Chondrocyte (in vitro differentiated cells): ENCODE measurements at places on chromosomes 5 and 9. TPM values are rescaled to one million over a fixed set of nuclear protein-coding genes. Genes with fewer than 3 reads are reported as not detected.
A peak's percentile ranks its signal among the peaks of the same experiment; 100 is the strongest.

GRCh38 chr9:82423700-82424099 lies 435.1 kb downstream of the SPATA31D1 start:
- no peak for DNase-seq
- H3K27me3 ChIP-seq = no peaks in the 10 kb centered on the region
- no peak overlapping the region for H3K4me3 ChIP-seq
- peaks cover 14% of the 10 kb centered on the region for H3K4me1 ChIP-seq
- no peaks in the 10 kb centered on the region for H3K36me3 ChIP-seq
- no peak overlapping the region for H3K27ac ChIP-seq

DNA sequence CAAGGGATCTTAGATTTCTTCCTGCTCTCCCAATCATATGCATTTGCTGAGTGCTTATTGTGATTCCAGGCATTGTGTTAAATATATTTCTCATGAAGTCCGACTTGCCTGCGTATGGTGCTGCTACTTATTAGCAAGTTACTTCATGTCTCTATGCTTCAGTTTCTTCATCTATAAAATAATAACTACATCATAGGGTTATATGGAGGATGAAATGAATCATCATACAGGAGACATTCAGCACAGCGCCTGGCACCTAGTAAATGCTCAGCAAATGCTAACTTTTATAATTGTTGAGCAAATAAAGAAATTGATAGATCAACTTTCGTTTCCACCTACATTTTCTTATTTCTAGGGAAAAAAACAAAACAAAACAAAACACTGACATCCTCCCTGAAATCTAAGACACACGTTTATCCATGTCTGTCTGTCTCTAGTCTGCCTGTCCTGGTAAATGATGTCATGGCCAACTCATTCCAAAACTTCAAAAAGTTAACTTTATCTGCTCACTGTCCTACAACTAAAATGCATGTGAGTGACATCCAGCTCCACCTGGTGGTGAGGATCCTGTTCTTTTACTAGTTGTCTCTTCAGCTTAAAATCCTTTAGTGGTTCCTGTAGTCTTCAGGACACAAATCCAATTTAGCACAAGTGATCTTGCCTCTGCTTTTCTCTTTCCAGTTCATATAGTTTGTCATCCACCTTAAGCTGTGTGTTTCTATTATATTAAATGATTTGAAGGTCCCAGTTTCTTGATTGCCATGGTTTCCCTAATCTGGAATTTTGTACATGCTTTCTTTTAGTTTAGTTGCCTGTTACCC lies 27.7 kb downstream of the PPP3R2 start:
- DNase-seq = no peak
- no peaks in the 10 kb centered on the region for H3K4me1 ChIP-seq
- no peak overlapping the region for H3K27ac ChIP-seq

Gene RNF183
- total RNA-seq = not detected in 3 replicates

GRCh38 chr5:62627121-62627520 lies 48.5 kb downstream of the LRRC70 start:
- no peaks in the 10 kb centered on the region for H3K4me1 ChIP-seq
- no peaks in the 10 kb centered on the region for H3K27me3 ChIP-seq
- peaks cover 11% of the 10 kb centered on the region for H3K36me3 ChIP-seq

DNA sequence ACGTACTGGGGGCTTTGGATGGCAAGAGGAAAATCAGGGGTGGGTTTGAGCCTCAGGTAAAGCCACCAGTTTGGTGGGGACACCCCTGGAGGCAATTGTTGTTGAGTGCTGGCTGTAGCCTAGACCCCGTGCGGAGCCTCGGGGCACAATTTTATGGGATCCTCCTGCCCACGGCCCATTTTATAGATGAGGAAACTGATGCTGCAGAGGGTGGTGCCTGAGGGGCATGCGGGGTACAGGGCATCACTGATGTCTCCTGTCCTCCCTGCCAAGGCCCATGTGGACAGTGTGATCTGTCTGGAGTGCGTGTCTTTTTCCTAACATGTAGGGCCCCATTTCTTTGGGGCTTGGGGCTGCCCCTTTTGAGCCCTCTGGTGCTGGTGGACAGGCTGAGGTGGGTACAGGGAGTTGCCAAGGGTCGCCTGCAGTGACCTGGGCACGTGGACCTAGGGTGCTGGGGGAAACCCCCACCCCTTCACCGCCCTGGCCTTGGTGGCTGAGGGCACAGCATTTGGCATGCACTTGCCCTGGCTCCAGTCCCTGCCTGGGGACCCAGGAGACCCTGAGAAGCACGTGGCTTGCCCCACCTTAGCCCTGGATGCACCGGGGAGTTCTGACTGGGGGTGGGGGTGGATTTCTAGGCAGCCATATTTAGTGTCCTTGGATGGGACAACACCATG lies 22.1 kb downstream of the WNK2 start:
- peaks cover 4% of the 10 kb centered on the region for H3K27me3 ChIP-seq
- H3K36me3 ChIP-seq = no peaks in the 10 kb centered on the region
- H3K4me1 ChIP-seq = peaks cover 59% of the 10 kb centered on the region
- peak overlapping the region; percentile 49 for H3K27ac ChIP-seq
- peak; percentile 63 for DNase-seq

DNA sequence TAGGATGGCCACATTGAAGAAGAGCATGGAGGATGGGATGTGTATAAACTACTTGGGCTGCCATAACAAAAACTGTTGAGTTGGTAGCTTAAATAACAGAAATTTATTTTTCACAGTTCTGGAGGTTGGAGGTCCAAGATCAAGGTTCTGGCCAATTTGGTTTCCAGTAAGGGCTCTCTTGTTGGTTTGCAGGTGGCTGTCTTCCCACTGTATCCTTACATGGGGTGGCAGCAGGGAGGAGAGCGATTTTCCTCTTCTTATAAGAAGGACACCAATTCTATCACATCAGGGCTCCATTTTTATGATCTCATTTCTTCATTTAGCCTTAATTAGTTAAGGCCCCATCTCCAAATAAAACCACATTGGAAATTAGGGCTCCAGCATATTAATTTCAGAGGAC lies 465.7 kb downstream of the GADD45G start:
- H3K36me3 ChIP-seq = no peaks in the 10 kb centered on the region
- DNase-seq = no peak
- no peaks in the 10 kb centered on the region for H3K4me1 ChIP-seq
- H3K27ac ChIP-seq = no peak overlapping the region
- peaks cover 27% of the 10 kb centered on the region for H3K27me3 ChIP-seq
- H3K4me3 ChIP-seq = no peak overlapping the region
